ENCODE measurements at places on chromosomes 7 and 10.

DNA sequence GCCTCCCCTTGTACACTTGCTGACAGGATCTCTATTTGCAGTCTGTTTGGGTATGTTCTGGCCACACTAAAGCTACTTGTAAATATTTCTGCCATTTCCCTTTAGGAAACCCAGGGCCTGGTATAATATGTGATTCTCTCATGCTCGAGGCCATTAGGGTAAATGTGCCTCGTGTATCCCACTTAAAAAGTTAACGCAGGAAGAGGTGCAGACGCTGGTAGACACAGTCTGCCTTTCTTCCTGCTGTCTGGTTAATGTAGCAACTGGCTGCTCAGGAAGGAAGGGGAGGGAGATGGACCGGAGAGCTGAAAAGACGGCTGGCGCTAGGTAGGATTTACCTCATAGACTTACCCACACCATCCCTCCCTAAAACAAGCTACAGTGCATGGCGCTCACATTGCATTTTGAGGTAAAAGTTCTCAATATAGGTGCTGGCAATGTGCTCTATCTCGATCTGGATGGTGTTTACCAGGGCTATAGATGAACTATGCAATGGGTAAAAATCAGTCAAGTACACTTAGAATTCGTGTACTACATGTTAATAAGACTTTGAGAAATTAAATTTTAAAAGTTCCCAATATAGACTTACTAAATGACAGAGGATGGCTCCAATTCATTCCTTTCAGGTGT is 125.9 kb downstream of the JAZF1 start:
- DNase-seq: no peak

DNA sequence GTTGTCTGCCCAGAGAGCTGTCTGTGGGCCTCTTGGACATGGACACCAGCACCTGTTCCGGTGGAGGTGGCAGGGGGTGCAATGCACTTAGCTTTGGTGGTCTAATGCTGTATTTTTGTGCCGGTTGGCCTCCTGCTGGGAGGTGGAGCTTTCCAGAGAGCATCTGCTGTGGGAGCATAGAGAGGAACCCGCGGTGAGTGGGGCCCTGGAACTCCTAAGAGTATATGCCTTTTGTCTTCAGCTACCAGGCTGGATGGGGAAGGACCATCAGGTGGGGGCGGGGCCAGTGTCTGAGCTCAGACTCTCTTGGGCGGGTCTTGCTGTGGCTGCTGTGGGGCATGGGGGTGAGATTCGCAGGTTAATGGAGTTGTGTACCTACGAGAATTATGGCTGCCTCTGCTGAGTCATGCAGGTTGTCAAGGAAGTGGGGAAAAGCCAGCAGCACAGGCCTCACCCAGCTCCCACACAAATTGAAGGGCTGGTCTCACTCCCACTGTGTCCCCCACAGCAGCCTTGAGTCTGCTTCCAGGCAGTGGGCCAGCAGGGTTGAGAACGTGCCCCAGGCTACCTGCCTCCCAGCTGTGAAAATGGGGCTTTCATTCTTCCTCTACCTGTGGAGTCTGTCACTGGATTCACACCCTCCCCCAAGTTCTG is 29.0 kb downstream of the JAKMIP3 start:
- peak; percentile 24 for DNase-seq

DNA sequence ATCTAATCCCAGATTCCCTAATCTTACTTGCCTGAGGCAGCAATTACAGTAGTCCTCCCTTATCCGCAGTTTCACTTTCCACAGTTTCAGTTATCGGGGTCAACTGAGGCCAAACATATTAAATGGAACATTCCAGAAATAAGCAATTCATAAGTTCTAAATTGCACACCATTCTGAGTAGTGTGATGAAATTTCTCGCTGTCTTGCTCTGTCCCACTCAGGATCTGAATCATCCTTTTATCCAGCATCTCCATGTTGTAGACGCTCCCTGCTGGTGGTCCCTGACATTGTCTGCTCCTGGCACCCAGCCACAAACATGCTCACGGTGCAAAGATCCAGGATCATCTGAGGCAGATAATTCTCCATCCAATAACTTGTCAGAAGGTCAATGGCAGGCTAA is 128.7 kb upstream of the CXCL12 start:
- DNase-seq: no peak

DNA sequence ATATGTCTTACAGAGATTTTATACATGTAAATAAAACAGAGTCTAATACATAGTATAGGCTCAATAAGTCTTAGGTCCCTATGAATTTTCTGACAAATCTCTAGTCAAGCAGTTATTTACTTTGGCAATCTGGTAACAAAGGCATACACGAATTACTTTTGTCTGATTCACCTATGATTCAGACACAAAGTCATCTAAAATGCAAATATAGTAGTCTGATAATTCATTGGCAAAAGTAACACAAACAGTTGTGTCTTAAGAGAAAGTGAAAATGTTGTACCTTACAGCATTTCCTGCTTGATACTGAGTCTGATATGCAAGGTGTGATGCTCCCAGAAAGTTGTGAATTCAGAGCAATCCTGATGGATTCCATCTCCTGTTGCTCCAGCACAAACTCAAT is 209.4 kb upstream of the PRSS1 start:
- no peak for DNase-seq

- DNase-seq: no peak
Measured at GRCh38 chr10:43953672-43954071, 305.0 kb upstream of the ZNF32 start.

DNA sequence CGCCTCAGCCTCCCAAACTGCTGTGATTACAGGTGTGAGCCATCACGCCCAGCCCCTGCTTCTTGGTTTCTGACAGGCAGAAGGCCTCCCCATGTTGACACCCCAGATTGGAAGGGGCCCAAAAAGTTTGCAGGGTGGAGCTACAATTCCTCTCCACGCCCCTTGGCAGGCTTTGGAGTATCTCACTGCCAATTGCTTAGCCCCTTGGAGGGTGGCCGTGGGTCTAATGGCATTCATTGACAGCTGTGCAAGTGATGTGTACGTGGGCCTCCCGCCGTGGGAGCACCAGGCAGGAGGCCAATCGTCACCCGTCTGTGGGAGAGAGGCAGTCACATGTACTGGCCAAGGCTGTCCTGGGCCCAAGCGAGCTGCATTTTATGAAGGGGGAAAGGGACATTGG is 73.7 kb upstream of the PPIF start:
- DNase-seq: no peak

DNA sequence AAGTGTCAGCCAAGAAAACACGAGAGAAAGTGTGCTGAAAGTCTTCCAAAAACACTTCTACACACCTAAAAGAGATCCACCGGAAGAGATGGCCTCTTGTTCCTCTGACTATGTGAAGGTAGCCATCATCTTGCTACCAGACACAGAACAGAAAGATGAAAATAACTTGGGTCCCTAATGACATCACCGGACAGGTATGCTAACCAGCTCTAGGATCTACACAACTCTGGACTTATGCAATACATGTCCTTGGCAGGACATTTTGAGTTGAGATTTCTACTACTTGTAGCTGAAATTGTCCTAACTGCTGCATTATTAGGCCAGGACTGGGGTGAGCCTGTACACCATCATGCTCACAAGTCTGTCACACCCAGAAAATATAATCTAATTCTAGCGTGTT is 358.7 kb downstream of the ELMO1 start:
- DNase-seq: no peak

DNA sequence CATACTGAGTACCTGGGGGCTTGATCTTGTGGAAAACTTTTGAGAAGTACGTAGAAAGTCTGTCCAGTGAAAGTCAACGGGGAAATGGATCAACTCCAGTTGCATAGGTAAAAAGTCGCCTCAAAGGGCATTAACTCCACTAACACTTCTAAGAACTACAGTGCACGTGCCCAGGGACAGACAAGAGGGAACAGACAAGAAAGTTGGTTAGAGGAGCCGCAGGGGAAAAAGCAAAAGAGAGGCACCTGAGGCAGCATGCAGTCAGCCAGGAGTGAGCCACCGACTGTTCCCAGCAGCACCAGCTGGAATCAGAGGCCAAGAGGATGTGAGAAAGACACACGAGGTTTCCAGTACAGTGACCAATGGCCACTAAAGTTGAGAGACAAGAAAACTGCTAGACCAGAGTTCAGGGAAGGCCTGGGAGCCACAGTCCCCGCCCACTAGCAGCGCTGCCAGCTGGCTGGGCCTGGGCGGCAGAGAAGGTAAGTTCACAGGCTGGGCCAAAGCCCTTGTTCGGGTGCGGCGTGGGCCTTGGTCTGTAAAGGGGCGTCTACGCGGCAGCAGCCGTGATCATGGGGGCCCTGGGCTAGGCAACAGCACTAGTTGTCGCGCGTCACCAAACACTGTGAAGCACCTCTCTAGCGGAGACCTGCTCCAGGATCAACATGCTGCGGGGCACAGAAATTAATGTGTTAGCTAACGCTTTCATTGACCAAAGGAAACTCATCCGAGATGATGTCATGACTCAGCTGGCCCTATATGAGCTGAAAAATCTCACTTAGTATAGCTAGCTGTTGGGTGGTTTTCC is 14.0 kb downstream of the ITGB1 start:
- peak; percentile 65 for DNase-seq

DNA sequence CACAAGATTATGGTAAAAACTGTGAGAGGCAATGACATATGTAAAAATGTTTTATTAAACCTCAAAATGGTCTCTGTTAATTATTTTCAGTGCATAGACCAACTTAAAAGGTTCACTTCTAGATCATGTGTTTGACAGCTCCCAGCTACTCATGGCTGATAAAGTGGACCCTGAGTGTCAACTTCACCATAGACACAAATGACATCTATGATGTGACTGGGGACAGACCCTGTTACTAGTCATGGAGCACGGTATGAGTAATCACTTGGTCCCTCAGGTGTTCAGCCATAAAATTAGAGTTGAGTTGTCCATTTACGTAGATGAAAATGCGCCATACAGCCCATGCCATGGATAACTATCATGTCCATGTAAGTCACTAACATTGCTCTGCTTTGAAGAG is 199.8 kb downstream of the ZNF365 start:
- DNase-seq: no peak

- no peak for DNase-seq
Measured at GRCh38 chr10:74008212-74008731, 10.4 kb downstream of the VCL start.

DNA sequence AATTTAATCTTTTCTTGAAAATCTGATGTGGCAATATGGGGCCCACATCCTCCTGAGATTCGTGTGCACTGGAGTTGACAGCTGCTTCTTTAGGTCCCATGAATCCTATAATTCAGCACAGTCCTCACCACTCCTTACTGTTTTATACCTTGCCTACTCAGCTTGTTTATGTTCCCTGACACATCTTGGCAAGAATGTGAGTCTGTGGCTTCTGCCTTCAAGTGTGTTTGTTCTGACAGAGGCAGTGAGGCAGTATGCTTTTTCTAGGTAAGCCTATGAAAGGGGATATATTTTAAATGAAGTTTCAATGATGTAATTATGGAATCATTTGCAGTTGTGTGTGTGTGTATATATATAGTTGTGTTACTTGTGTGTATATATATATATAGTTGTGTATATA is 106.4 kb downstream of the AMPH start:
- DNase-seq: no peak

DNA sequence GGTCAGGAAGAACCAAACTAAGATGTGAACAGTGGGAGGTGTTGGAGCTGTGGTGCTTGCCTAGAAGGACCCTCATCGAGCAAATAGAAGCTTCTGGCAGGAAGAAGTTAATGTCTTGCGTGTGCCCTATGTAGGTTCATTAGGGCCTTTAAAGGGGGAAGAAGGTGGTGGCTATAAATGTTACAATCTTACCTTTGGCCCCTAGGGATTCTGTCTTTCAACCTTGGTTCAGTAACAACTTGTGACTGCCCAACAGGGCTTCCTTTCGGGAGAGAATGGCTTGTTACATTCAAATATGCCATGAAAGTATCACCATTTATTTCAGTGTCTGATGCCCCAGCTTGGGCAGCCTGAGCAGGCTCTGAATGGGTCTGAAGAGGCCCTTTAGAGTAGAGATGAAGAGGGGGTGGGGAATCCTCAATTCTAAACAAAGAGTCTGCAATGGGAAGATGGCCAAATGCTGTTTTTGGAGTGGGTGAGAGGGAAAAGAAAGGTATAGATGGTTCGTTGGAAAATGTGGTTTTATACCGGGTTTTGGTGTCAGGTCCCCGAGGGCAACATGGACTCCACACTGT is 108.0 kb downstream of the TCF7L2 start:
- DNase-seq: no peak

DNA sequence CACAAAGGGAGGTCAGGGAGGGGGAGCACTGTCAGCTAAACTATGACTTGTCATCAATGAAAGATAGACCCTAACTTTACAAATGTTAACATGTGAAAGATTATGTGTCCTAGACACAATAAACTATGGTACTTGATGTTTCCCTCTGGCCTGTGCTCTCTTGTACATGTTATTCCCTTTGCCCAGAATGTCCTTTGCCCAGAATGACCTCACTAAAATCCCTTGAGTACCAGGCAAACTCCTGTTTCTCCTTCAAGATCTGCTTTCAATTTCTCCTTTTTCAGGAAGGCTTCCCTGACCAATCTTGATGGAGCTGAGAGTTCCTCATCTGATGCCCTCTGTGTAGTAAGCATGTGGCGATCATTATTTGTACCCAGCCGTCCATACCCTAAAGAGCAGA is 143.1 kb downstream of the ZNF365 start:
- no peak for DNase-seq

- no peak for DNase-seq
Measured at GRCh38 chr10:3848775-3849635, 64.0 kb upstream of the KLF6 start.

DNA sequence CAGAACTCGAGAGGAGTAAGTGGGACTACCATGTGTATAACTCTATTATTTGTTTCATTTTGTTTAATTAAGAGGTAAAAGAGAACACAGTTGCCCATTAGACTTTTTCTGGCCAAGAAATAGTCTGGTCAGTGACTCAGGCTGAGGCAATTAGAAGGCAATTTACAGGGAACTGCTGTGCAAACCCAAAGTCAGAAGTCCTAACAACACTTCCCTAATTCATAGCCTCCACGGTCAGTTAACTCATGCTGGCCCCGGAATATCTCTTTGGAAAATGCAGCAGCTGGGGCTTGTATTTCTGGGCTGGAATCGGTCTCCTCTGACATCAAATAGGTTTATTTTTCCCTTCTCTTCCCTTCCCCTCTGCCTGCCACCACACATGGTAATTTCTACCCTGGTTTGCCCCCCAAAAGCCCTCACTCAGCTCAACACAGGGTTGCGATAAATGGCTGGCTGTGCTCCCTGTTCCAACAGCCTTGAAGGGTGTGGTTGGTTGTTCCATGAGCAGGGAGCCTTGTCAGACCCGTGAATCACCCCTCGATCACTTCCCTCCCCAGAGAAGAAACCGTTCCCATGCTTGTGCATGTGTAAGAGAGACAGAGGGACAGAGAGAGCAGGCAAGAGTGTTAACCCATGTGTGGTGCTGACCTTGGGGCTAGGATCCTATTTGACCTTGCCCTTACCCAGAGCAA is 5.3 kb downstream of the SH3PXD2A start:
- DNase-seq: no peak

DNA sequence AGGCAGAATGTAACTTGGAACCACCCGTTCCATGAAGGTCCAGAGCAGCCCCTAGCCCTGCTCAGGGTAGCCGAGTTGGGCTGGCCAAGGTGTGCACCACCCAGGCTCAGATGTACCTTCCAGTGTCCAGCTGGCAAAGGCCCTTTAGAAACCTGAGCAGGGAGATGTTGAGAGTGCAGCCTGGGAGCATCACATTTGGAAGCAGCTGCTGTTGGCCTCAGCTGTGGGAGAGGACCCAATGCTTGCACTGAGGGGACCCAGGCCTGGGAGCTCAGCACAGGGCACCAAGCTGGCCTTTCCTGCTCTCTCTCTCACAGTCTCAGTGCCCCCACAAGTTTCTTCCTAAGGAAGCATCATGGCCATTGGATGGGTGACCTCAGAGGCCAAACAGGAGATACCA is 33.5 kb downstream of the ANXA8 start:
- no peak for DNase-seq

- DNase-seq: no peak
Measured at GRCh38 chr10:14481752-14482151, 151.0 kb upstream of the FRMD4A start.

GRCh38 chr7:152103691-152104090 is 78.2 kb downstream of the GALNT11 start:
- DNase-seq: no peak
